Type B pancreatic cell (in vitro differentiated cells): ENCODE measurements at places on chromosomes 2 and 18.
A peak's percentile ranks its signal among the peaks of the same experiment; 100 is the strongest.

- no peaks in the 10 kb centered on the region for H3K36me3 ChIP-seq
- peak overlapping the region; percentile 89 for H3K4me3 ChIP-seq
- no peaks in the 10 kb centered on the region for H3K4me1 ChIP-seq
- DNase-seq, result no peak
Measured at GRCh38 chr18:39799006-39799405, 2156.0 kb upstream of the PIK3C3 start.

DNA sequence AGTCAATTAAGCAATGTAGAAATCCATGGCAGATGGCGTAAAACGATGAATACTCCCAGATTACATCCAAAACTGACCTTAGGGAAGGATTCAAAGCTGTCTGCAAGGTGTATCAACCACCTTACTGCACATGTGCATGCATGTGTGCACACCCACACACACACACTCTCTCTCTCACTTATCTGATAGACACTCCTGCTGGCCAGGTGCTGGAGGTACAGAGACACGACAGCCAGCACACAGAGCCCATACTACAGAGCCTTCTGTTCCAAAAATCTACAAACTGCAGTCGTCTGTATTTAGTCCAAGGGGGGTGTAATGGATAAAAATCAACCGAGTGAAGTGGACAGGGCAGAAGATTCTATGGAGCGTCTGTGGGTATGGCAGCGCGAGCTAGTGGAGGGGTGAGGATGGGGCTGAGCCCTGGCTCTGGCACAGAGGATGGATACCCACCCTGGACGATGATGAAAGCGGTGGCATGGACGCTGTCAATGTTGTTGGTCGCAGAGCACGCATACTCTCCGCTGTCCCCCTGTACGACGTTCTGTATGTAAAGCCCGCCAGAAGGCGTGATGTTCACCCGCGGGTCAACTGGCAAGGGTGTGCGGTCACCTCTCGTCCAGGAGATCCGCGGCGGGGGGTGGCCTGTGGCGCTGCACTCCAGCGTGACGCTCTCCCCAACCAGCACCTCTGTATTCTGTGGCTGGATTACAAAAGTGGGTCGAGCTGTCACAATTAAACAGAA is 78.4 kb downstream of the PXDN start:
- H3K27ac ChIP-seq, result no peak overlapping the region
- peak; percentile 32 for DNase-seq
- H3K36me3 ChIP-seq, result peaks cover 31% of the 10 kb centered on the region
- H3K27me3 ChIP-seq, result no peaks in the 10 kb centered on the region
- no peaks in the 10 kb centered on the region for H3K4me1 ChIP-seq
- H3K4me3 ChIP-seq, result no peak overlapping the region

- peaks cover 4% of the 10 kb centered on the region for H3K36me3 ChIP-seq
- peaks cover 21% of the 10 kb centered on the region for H3K4me1 ChIP-seq
- peak overlapping the region; percentile 57 for H3K27ac ChIP-seq
- peaks cover 21% of the 10 kb centered on the region for H3K27me3 ChIP-seq
- peak overlapping the region; percentile 88 for H3K4me3 ChIP-seq
- no peak for DNase-seq
Measured at GRCh38 chr2:189580241-189580651, 340 bp downstream of the SLC40A1 start.

DNA sequence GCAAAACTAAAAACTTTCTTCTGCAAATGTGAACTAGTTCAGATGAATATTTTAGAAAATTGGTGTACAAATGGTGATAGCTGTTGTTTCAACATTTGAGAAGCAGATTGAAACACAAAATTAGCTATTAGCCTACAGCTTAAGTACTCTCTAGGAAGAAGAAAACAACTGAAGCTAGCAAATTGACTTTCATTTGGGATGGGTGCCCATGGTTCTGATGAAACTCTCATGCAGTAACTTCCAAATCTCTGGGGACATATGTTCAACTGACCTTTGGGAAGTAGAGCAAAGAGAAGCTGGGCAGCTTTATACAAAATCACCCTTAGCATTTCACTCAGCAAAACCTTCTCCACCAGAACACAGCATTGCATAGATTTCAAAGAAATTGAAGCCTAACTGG is 119.0 kb downstream of the GALNT13 start:
- H3K27me3 ChIP-seq, result no peaks in the 10 kb centered on the region
- H3K4me1 ChIP-seq, result no peaks in the 10 kb centered on the region
- H3K27ac ChIP-seq, result no peak overlapping the region
- H3K4me3 ChIP-seq, result no peak overlapping the region
- no peak for DNase-seq

DNA sequence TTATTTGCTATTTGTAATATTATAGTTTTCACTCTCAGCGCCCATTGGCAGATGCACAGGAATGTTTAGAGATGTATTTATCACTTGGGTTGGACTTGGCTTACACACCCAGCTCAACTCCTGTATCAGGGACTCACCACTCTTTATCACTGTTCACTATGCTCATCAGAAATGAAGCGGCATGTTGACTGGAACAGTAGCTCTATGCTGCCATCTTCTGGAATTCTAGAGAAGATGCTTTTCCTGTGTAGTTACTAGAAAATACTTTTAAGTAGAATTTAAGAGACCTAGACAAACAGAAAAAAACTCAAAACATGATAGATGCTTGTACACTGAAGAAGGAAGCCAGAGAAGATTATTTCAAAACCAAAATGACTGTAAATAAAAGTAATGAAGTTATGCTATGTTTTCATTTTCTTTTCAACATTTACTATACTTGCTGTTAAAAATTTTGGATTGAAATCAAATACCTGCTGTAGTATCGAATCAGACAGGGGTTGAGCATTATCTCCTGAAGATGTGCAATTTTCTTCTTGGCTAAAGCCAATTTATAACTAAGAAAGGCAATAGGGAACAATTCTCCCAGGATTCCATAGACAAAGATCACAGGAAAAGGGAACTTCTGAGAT is 47.4 kb upstream of the NXPH2 start:
- no peak overlapping the region for H3K27ac ChIP-seq
- H3K27me3 ChIP-seq, result peaks cover 3% of the 10 kb centered on the region
- DNase-seq, result no peak
- no peaks in the 10 kb centered on the region for H3K36me3 ChIP-seq

- peaks cover 4% of the 10 kb centered on the region for H3K27me3 ChIP-seq
- no peaks in the 10 kb centered on the region for H3K36me3 ChIP-seq
- no peak overlapping the region for H3K27ac ChIP-seq
- DNase-seq, result no peak
- no peaks in the 10 kb centered on the region for H3K4me1 ChIP-seq
Measured at GRCh38 chr2:139000131-139000785, 220.1 kb upstream of the NXPH2 start.

DNA sequence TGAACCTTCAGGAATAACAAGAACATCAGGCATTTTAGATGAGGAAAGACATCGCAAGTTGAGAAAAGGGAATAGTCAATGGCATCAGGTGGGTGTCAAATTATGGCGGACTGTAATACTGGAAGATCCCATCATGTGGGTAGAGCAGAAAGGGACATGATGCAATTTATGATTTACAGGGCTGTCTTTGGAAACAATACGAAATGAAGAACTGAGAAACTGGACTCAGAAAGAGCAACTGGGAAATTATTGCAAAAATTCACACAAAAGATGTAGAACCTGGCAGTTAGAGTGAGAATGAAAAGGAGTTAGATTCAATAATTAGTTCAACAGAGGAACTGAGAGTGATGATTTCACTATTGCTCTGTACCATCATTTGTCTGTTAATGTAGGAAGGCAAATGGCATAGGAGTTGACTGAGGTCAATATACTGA is 1635.0 kb upstream of the ACVR2A start:
- no peak overlapping the region for H3K4me3 ChIP-seq
- H3K4me1 ChIP-seq, result no peaks in the 10 kb centered on the region
- H3K36me3 ChIP-seq, result no peaks in the 10 kb centered on the region

DNA sequence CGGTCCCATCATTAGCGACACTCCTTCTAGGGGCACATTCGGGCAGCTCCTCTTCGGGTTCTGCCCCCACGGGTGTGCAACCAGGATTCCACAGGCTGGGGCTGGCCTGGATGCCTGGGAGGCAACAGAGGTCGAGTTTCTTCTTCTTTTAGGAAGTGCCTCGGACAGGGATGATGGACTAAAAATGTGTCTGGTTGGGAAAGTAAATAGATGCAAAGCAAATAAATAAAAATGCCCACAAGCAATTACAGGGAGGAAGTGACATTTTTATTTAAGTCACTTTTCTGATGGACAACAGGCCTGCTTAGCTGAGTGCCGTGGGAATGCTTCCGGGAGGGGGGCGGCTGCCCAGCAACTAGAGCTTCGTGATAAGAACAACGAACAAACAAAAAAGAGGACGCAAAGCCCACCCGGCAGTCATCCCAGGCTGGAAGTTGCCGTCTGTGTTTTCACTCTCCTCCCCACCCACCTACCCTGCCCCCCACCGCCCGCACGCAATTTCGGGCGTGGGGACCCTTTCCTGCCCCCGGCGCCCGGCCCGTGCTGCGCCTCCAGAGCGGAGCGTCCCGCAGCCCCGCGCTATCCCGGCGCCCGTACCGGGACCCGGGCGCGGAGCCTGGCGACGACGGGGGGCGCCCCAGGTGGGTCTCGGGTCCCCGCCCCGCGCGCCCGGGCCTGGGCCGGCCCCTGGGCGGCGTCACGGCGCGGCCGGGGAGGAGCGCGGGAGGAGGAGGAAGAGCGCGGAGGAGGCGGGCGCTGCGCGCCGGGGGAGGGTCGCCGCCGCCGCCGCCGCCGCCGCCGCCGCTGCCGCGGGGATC is 412 bp upstream of the NCK2 start:
- no peak for DNase-seq
- H3K27ac ChIP-seq, result peak overlapping the region; percentile 95
- H3K4me1 ChIP-seq, result peaks cover 48% of the 10 kb centered on the region
- H3K36me3 ChIP-seq, result peaks cover 13% of the 10 kb centered on the region
- peaks cover 2% of the 10 kb centered on the region for H3K27me3 ChIP-seq

DNA sequence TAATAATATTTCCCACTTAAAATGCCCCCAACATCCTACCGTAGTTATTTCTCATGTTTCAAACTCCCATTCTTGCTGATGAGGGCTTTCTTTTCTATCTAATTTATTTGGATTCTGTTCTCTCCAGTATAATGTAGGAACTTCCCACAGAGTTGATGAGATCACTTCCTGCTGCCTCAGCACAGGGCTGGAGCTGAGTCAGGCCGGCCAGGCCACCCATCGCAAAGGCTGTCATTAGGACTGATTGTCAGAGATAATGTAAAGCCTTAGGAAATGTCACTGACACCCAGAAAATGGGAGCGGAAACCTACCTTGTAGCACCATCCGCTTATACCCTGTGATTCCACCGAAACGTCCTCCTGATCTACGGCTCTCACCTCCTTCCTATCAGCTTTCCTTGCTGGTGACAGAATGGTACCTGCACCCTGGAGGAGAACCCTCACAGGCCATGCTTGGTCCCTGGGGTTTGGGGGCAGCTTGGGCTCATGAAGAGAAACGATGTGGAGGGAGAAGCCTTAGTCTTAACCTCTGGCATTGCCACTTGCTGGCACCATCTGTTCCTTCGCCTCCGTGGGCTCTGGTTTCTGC is 672.8 kb upstream of the ID2 start:
- H3K4me1 ChIP-seq, result peaks cover 26% of the 10 kb centered on the region
- no peak for DNase-seq
- H3K27me3 ChIP-seq, result no peaks in the 10 kb centered on the region
- H3K36me3 ChIP-seq, result no peaks in the 10 kb centered on the region

GRCh38 chr2:72813841-72814240 is 12.0 kb downstream of the EXOC6B start:
- no peak overlapping the region for H3K4me3 ChIP-seq
- H3K4me1 ChIP-seq, result no peaks in the 10 kb centered on the region
- no peak overlapping the region for H3K27ac ChIP-seq
- H3K27me3 ChIP-seq, result no peaks in the 10 kb centered on the region
- DNase-seq, result no peak
- H3K36me3 ChIP-seq, result peaks cover 43% of the 10 kb centered on the region

DNA sequence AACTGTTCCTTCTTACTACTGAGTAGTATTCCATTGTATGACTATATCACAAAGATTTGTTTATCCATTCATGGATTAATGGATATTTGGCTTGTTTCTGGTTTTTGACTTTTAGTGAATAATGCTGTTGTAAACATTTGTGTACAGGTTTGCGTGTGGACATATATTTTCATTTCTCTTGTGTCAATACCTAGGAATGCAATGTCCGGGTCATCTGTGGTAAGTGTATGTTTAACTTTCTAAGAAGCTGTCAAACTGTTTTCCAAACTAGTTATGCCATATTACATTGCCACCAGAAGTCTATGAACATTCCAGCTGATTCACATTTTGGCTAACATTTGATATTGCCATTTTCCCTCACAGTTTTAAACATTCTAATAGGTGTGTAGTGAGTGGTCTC is 29.1 kb upstream of the SLC16A14 start:
- no peaks in the 10 kb centered on the region for H3K27me3 ChIP-seq
- peak overlapping the region; percentile 54 for H3K27ac ChIP-seq
- no peaks in the 10 kb centered on the region for H3K4me1 ChIP-seq
- no peak overlapping the region for H3K4me3 ChIP-seq
- DNase-seq, result no peak

- peaks cover 17% of the 10 kb centered on the region for H3K27me3 ChIP-seq
- H3K4me3 ChIP-seq, result no peak overlapping the region
- no peak for DNase-seq
- no peaks in the 10 kb centered on the region for H3K36me3 ChIP-seq
- no peak overlapping the region for H3K27ac ChIP-seq
Measured at GRCh38 chr2:45332567-45332966, 278.5 kb downstream of the SRBD1 start.

- peaks cover 23% of the 10 kb centered on the region for H3K4me1 ChIP-seq
- H3K36me3 ChIP-seq, result peaks cover 10% of the 10 kb centered on the region
- no peak overlapping the region for H3K27ac ChIP-seq
- no peaks in the 10 kb centered on the region for H3K27me3 ChIP-seq
- peak overlapping the region; percentile 42 for H3K4me3 ChIP-seq
- no peak for DNase-seq
Measured at GRCh38 chr2:152505495-152505906, 170.5 kb downstream of the FMNL2 start.

DNA sequence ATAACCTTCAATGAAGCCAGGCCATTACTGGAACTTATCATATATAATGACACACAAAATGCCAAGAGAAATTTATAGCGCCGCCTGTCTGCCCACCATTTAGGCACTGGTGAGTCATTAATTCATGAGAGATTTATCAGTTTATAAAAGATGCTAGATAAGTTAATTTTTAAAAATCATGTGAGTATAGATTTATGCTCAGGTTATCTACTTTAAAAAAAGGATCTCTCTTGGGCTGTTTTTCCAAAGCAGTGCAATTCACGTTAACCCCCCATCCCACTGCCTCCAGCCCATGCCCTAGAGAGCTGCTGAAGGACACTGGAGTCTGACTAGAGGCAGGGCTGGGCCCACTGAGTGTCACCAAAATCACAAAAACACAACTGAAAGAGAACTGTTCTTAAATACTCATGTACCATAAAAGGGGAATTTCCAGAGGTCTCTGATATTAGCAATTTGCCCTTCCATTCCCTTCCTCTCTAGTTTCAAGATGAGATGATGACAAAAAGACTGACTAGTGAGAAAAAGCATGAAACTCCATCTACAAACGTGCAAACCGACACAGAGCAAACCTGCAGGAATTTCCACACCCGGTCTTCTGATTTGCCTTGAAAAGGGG is 160.8 kb downstream of the BCL2 start:
- no peak for DNase-seq
- H3K4me3 ChIP-seq, result peak overlapping the region; percentile 40
- peak overlapping the region; percentile 32 for H3K27ac ChIP-seq

- no peaks in the 10 kb centered on the region for H3K27me3 ChIP-seq
- no peak overlapping the region for H3K4me3 ChIP-seq
- H3K36me3 ChIP-seq, result peaks cover 5% of the 10 kb centered on the region
- H3K4me1 ChIP-seq, result peaks cover 10% of the 10 kb centered on the region
- H3K27ac ChIP-seq, result no peak overlapping the region
Measured at GRCh38 chr2:65026704-65027464, 29.3 kb upstream of the CEP68 start.
